ENCODE measurements at places on chromosomes 13 and 19.

GRCh38 chr13:24275041-24275440, 34.3 kb upstream of the C1QTNF9 start:
- no peak for DNase-seq

DNA sequence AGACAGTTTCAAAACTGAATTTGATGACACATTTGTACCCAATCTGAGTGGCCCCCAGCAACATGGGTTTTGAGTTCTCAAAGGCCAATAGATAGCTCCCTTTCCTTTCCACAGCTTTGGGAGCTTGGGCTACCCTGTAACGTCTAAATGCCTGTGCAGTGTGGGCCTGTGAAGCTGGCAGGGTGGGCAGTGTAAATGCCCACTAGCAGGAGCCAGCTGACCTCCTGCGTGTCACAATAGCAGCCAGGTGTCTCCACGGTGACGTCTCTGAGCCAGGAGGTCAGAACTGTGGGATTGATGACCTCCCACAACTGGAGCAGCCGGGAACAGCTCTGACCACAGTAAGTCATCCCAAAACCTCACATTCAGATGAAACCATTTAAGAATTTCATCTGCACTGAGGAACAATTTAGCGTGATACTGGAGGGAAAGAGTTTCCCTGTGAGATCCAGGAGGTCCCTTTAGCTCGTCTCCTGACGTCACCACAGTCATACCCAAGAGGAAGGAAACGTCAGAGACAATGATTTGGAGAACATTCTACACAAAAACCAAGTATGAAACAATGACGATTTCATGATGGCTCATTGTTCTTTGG, at the start of gene IPO5:
TSS of gene IPO5 (plus strand) at position 300 of the 595 bp plus-strand sequence. CDS start 23,022 bp downstream, outside the sequence.
- no peak for DNase-seq

DNA sequence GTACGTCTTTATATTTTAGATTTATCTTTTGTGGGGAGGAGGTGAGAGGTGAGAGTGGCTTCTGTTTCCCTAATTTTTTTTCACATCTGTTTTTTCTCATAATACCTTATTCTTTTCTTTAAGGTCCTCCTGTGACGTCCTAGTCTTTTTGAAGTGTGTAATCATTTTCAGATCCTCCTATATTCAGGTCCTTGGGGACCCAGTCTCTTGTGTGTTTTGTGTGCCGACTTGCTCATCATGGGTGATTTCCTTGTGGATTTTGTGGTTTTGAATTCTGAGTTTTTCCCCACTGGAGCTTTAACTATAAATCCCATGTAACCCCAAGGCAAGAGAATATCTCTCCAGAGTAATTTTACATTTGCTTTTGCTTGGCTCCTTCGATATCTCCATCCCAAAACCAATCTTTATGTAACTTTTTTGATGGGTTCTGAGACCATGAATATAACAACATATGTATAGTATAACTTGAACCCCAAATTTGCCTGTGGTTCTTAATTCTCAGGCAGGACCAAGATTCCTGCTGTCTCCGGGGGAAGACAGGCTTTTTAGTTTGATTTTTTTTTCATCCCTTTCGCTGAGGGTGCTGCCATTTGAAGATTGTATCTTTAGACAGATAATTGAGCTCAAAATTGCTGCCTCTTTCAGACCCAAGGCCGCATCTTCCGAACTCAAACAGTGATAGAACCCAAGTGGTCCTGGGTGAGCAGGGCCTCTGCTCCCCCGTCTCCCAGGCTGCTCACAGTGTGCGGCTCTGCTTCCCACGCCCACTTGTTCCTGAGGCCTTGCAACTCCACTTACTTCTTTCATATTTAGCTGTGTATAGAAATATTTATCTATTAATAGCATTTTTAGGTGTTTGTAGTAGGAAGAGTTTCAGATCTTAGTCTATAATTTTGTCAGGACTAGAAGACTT, 59.1 kb upstream of the GPR183 start:
- no peak for DNase-seq

DNA sequence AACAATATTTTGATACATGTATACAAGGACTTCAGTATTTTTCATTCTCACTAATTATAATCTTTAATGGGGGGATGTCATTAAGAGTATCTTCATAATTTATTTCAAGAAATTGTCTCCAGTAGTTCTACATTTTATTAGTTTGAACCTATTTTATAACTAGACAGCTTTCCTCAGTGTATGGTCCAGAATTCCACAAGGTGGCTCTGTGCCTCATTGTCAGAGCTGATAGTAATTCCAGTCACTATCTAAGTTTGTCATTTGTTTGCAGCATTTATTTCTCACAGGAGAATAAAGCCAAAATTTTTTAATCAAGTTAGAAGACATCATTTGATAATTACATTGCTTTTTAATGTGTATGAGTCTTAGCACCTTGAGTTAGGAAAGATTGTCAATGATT, 1633.0 kb upstream of the PCDH20 start:
- DNase-seq = no peak

DNA sequence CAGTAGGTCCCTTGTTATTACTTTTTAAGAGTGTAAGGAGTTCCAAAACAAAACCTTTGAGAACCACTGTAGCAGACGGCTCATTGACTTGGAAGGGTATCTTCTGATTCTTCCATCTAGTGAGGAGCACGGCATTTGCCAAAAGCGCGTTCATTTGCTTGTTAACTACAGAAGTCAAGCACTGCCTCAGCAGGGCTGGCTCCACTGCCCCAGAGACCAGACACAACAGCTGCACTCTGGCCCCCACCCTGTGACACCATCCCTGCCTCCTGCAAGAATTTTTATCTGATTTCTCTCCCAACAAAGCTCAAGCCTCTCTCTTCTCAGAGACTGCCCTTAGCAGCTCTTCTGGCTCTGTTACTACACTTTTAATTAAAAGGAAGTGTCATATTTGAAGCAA, 20.7 kb upstream of the XPO4 start:
- no peak for DNase-seq

DNA sequence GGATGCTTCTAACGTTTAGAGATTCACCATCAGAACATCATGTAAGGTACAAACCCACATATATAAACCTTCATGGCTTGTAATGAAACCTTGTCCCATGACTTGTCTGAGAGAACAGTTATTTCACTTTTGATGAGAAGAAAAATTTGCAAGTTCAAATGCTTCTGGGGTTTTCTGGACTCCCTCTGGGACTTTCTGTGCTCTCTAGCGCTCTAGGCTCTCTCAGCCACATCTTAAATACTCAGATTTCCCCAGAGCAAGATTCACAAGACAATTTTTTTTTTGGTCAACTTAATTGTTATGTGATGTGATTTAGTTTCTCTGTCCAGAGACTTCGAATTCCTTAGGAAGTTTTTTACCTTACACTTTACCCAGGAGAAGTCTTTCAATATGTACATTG, 282.8 kb upstream of the EDNRB start:
- no peak for DNase-seq

- no peak for DNase-seq
These were observed 59.4 kb downstream of the LACC1 start for GRCh38 chr13:43939086-43939485.

- no peak for DNase-seq
These were observed 303.3 kb downstream of the POU4F1 start for GRCh38 chr13:78299832-78300623.

GRCh38 chr19:30393046-30393445, 20.9 kb downstream of the ZNF536 start:
- DNase-seq = no peak

DNA sequence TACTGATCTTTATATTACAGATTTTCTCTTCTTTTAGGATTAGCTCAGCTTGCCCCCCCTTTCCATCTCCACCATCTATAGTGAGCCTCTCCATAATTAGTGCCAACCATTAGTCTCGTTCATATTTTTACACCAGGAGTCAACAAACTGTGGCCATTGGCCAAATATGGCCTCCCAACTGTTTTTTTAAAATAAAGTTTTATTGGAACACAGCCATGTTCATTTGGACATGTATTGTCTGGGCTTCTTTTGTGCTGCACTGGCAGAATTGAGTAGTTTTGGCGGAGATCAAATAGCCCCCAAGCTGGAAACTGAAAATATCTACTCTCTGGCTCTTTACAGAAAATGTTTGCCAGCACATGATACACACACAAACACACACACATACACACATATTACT, 18.4 kb downstream of the ZNF175 start:
- DNase-seq = no peak

DNA sequence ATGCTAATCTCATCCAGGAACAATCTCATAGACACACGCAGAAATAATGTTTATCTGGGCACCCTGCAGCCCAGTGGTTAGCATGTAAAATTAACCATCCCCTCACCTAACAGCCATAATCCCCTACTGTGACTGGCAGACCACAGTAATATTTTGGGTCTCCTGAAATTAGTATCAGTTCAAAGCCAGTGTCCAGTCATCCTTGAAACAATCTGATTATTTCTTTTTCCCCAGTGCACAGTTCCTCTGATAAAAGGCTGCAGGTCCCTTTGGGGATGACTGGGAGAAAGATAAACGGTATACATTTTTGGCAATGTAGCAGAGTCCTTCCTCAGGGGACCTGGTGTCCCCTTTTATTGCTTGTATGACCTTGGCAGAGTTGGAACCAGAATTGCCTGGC, 50.4 kb upstream of the CYSLTR2 start:
- DNase-seq = no peak

DNA sequence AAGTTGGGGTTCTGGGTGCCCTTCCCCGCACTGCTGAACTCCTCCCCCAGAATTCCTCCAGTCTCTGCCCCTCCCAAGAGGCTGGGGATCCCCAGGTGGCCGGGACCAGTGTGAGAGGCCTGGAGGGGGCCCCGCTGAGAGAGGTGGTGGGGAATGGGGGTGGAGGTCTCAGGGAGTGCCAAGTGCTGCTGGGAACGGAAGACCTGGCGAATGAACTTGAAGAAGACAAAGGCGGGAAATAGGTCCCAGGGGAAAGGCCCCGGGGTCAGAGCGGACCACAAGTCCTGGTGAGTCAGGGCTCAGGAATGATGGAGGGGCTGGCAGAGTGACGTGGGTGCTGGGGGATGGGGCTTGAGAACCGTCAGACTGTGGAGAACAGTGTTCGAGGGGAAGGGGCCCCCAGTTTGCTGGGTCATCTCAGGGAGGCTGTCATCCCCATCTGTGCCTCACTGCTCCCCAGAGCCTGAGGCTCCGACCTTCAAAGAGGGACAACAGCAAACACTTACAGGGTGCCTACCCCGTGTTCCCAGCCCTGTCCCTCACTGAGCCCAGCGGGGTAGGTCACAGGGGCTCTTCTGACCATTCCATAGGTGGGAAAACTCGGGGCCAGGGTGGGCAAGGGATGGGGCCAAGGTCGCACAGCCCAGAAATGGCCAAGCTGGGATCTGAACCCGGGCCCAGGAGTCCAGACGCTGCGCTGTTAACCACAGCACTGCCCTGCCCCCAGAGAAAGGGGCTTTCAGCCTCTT, 16.0 kb upstream of the SEMA6B start:
- no peak for DNase-seq

DNA sequence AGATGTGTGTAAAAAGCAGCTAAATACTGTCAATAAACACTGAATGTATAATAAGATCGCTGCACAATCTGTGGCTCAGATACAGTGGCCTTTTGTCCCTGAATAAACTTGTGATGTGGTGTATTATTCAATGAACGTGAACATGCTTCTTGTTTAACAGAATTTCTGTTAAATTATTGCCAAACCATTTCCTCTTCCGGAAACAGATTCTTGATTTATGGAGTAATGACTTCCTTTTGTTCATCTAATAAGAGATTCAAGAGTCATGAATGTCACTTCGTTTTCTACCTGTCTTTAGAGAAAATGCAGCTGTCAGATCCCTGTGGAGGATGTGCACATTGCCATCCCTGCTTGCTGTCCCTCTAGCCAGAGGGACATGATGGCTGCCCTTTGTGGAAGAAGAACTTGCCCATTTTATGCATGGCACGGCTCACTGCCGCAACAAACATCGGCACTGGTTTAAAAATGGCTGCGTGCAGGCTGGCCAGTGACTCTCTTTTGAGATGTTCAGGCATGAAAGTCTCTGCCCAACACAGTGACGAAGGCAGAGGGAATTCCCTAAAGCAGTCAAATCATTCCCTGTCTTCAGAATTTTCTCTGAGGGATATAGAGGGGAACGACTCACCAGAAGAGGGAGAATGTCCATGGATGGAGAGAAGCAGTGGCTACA, 3.1 kb upstream of the TNFSF13B start:
- peak; percentile 6 for DNase-seq

DNA sequence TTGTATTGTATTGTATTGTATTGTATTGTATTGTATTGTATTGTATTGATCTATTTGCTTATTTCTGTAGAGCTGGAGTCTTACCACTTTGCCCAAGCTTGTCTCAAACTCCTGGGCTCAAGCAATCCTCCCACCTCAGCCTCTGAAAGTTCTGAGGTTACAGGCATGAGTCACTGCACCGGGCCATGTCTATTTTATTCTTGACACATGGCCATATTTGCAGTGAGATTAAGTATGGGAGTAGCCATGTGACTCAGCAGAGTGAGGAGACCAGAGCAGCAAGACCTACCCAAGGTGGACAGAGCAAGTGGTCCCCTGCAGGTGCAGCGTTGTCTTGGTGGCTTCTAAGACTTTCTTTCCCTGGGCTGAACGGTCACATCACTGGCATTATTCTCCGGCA, 49.1 kb upstream of the UBAC2 start:
- DNase-seq = no peak

- no peak for DNase-seq
These were observed 14.7 kb downstream of the TMPRSS9 start for GRCh38 chr19:2374808-2375207.

- no peak for DNase-seq
These were observed 27.5 kb downstream of the RAB20 start for GRCh38 chr13:110533771-110534670.

GRCh38 chr13:109362616-109363015, 423.8 kb downstream of the IRS2 start:
- DNase-seq = no peak

GRCh38 chr13:54379461-54379860, 1350.8 kb downstream of the OLFM4 start:
- no peak for DNase-seq

DNA sequence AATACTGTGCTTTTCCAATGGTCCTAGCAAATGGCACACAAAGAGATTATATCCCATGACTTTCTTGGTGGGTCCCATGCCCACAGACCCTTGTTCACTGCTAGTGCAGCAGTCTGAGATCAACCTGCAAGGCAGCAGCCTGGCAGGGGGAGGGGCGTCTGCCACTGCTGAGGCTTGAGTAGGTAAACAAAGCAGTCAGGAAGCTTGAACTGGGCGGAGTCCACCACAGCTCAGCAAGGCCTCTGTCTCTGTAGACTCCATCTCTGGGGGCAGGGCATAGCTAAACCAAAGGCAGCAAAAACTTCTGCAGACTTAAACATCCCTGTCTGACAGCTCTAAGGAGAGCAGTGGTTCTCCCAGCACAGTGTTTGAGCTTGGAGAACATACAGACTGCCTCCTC, 82.9 kb downstream of the ZNF737 start:
- DNase-seq = no peak

DNA sequence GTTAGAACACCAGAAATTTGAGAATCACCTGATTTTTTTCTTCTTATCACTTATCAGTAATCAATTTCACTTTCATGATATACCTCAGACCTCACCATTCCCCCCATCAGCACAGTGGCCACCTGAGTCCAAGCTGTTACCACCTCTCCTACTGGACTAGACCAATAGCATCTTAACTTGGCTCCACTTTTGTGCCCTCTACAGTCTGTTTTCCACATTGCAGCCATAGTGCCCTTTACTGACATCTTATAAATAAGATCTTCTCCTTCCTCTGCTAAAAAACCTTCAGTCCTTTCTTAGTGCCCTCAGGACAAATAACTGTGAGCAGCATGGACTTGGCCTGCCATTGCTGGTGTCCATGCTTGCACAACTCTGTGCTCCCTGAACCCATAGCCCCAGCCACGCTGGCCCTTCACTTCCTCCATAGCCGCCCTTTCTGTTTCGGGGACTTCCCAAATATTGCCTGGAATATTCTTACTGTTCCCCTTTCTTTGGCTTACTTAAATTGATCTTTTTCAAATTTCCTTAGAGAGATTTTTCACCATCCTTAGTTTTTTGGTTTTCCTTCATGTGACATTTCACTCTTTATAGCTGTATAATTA, 380.8 kb downstream of the LMO7 start:
- no peak for DNase-seq
